Activated B cell treated with CpG ODN at 0.5 μM for 24 hours (primary cell): ENCODE measurements at places on chromosomes 6 and 20.

DNA sequence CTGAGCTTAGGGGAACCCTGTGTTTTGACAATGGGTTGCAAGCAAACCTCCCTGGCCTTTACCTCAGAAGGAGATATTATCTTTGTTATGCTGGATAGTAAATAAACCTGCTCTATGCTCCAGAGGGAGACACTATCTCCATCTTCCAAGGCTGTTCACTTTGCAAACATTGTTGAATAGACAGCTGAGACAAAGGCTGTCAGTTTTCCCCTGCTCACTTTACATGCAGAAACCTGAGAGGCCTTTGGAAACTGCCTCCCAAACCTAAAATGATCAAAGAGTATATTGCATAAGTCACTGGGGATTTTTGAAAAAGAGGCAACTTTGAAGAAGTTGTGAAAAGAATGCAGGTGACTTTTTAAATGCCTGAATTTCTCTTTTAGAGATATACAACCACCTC is 61.6 kb downstream of the MRAP2 start:
- no peak for DNase-seq

GRCh38 chr6:52641388-52641787 is 29.5 kb upstream of the TMEM14A start:
- no peak for DNase-seq

- peak; percentile 98 for DNase-seq
Measured at GRCh38 chr6:158868890-158869825, 50.0 kb upstream of the EZR start.

- no peak for DNase-seq
Measured at GRCh38 chr6:111871725-111872400, 1.4 kb downstream of the FYN start.

GRCh38 chr20:33162753-33163152 is 5.2 kb upstream of the BPIFA2 start:
- DNase-seq = no peak

DNA sequence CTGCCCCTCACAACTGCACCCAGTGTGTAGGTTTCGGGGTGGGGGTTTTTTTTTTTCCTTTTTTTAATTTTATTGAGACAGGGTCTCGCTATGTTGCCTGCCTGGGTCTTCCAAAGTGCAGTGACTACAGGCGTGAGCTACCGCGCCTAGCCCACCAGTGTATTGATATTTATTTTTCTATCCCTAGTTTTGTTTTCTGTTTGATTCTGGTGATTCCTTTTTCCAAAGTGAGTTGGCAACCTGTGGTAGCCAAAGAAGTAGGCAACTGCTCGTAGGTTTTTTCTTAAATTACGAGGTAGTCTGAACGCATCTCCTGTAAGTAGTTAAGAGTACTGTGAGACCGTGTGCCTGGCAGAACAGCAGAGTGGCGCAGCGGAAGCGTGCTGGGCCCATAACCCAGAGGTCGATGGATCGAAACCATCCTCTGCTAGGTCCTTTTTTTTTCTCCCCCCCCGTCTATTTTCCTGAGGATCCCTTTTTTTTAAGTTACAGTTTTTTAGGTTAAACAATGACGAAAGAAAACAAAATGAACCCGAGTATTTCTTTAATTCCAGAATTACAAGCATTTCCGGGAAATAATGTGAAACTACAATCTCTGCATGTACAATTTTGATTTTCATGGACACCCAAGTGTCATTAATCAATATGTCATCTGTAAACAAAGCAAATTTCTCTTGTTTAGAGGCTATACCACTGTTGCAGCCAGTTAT is 78.7 kb upstream of the BTN3A2 start:
- DNase-seq = peak; percentile 55

- DNase-seq = no peak
Measured at GRCh38 chr20:14859627-14860026, 522.2 kb upstream of the FLRT3 start.

DNA sequence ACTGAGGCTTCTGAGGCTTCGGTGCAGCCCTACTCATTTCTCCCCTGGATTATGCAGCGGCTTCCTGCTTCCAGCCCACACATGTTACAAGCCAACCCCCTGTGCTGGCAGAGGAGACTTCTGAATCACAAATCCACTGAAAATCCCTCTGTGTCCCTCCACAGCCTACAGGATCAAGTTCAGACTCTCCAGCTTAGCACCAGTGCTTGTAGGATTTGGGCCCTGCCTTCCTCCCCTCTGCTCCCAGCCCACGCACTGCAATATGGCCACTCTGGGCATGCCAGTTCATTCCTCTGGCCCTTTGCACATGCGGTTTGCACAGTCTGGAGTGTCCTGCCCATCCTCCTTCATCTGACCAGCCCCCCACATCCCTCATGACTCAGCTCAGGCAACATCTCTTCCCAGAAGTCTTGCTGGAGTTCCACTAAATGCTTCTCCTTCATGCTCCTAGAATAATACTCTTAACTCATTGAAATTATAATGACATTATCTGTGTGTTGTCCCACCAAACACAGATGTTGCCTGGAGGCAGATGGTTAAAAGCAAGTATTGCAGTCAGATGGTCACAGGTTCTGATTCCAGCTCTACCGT is 15.9 kb upstream of the MDGA1 start:
- DNase-seq = no peak

- no peak for DNase-seq
Measured at GRCh38 chr6:42158011-42158410, 15.2 kb upstream of the GUCA1A start.

GRCh38 chr6:110017306-110017705 is 39.2 kb downstream of the GPR6 start:
- no peak for DNase-seq

DNA sequence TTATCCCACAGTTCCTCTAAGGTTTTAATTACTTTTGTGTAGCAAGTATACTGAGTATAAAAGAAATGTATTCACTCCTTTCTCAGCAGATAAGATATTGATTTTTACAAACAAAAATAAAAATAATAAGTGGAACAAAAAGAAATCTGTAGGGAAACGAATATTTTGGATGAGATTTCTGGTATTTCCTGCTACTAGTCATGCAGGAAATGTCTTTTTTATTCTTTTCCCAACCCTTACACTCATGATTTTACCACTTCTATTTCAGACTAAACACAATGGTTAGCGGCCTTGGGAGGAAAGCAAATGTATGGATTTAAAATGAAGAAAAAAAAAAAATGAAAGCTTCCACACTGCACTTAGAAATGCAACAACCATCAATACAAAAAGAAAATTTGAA is 580.5 kb upstream of the MARCKS start:
- no peak for DNase-seq

- no peak for DNase-seq
Measured at GRCh38 chr20:32125506-32125905, 16.0 kb downstream of the TM9SF4 start.

DNA sequence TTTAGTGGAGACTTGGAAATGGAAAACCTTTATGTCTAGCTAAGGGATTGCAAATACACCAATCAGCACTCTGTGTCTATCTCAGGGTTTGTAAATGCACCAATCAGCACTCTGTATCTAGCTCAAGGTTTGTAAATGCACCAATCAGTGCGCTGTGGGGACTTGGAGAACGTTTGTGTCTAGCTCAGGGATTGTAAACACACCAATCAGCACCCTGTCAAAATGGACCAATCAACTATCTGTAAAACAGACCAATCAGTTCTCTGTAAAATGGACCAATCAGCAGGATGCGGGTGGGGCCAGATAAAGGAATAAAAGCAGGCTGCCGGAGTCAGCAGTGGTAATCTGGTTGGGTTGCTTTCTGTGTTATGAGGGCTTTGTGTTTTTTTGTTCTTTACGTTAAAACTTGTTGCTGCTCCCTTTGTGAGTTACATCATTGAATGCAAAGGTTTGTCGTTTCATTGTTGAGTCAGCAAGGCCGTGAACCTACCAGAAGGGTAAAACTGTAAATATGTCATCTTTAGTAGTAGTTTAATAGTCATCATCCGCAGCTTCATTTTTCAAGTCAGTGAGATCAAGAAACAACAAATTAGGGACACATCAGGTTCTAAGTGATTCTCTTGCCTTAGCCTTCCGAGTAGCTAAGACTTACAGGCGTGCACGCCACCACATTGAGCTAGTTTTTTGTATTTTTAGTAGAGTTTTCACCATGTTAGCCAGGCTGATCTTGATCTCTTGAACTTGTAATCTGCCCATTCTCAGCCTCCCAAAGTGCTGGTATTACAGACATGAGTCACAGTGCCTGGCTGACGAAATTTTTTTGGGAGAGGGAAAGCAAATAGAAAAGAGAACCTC is 22.7 kb upstream of the NUP153 start:
- DNase-seq = no peak

DNA sequence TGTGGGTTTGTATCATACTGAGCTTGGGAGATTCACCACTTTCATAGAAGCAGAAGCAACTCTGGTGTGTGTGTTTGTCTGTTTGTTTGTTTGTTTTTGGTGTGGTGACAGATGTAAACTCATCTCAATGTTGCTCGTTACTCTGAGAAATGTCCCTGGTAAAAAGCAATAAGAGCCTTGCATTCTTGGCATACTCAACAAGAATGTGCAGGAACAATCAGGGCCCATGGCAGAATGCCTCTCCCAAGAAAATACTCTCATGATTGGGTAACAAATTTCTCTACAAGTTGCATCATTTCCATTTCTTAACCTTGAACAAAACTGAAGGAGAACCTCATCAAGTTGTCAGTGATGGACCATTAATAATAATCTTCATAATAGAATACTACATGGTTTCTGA is 43.0 kb upstream of the PKHD1 start:
- no peak for DNase-seq

DNA sequence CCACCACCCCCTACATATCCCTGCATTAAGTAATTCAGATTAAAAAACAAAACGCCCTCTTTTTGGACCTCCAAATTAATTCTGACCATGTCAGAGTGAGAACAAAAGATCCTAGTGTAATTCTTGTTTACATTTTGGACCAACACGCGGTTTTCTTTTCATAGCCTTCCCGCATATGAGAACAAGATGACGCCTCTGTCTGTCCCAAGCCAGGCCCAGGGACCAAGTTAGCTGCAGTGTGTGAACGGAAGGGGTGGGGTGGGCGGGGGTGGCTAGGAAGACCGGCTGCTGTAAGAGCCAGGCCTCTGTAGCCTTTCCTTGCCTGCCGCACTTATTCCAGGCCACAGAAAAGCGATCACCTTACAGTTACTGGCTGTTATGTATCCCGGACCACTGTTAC is 68.0 kb downstream of the PLCG1 start:
- no peak for DNase-seq

DNA sequence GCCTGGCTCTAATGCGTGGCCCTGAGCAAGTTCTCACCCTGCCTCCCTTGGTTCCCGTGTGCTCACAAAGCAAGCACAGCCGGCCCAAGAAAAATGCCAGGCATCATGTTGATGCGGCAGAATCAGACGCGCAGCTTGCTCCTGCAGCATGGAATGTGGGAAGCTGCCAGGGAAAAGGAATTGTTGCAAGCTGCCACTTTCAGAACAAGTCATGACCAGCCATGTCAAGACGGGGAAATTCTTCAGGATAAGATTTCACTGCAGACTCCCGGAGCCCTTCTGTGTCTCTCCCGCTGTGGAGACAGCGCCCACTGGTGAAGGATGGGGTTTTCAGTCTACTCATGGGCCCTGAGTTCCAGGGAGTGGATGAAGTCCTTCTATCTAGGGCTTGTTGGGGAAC is 4.6 kb downstream of the DACT2 start:
- no peak for DNase-seq

DNA sequence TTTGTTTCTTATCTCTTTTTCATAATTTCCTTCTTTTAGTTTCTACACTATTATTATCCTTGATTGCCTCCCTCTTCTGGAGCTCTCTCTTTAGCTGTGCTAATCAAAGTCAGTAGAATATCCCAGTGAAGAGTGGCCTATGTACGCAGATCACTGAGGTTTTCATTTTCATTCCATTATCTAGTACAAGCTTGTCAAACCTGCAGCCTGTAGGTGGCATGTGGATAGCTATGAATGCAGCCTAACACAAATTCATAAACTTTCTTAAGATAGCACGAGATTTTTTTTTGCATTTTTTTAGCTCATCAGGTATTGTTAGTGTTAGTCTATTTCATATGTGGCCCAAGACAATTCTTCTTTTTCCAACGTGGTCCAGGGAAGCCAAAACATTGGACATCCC is 825.7 kb upstream of the MAP3K7 start:
- no peak for DNase-seq

- DNase-seq = no peak
Measured at GRCh38 chr6:136114661-136115060, 135.4 kb downstream of the MTFR2 start.

DNA sequence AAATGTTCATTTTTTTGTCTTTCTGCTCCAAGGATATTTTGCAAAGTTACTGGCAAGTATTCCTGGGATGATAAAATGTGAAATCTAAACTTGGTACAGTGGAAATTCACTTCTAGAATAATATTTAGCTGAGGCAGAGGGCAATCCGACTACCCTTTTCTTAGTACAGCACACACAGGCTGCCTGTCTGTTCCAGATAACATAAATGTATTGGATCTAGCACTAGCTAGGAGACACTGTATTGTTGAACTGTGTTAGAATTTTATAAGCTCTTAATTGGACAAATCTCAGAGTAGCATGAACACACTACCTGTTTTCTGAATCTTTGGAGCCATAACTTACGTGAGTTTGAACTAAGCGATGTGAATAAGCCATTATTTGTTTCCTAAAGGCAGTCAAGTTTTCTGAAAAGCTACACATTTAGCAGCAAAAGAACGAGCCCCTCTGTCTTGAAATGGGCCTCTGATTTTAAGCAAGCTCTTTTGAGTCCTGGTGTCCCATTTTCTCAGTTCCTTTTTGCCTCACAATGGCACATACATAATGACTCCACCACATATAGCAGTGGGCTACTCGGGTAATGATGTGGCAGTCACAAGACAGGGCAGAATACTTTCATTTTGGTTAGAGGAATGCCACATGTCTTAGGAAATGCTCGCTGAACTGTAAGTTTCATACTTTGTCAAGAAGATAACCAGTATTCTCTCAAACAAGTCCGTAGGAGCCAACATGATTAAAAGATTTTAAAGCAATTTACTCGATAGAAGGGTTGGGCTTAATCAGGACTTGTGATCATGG is 116.5 kb upstream of the ESR1 start:
- DNase-seq = no peak

DNA sequence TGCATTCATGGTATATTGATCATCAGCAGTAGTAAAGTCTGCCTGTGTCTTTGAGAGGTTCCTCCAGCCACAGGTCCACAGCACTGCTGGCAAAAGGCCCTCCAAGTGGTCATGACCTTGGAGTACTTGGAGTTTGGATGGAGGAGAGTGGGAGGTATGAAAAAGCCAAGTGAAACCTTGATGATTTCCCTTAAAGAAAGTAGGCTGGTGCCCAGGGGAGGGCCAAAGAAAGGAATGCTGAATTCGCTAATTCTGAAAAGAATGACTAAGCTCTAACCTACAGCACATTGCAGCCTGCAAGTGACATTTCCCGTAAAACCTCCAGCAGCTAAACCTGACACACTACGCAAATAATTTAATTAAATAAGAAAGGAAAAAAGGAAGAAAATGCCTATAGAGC is 223.4 kb upstream of the TAB2 start:
- DNase-seq = no peak

- DNase-seq = no peak
Measured at GRCh38 chr20:13220904-13221297, at the start of gene ISM1. TSS of gene ISM1 (plus strand) at chr20:13221274. CDS start at chr20:13221777, 503 bp downstream.

DNA sequence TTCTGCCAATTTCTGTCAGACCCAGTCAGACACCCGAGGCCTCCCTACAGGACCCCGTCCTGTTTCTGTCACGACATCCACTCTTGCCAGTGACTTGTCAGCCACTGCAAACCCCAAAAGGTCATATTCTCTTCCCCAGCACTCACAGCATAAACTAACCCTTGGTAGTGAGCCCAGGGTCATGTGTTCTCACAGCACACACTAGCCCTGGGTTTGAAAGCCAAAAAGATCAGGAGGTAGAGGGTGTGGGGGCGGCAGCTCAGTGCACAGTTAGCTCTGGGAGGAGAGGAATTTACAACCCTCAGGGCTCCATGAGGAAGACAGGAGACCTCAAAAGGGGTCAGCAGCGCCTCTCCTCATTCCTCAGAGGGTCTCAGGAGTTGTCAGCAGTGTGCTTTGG is 9.9 kb upstream of the SNX9 start:
- DNase-seq = no peak
